ENCODE measurements at places on chromosomes 3 and 15. TPM values are rescaled to one million over a fixed set of nuclear protein-coding genes. Genes with fewer than 3 reads are reported as not detected.

Gene ACTRT3
- total RNA-seq, result 1.6 TPM

Gene DUOXA2
- not detected for total RNA-seq

Gene ZNF774
- total RNA-seq, result 6.1 TPM

- no peak for DNase-seq
Observed at GRCh38 chr3:81620849-81621248, 140.6 kb downstream of the GBE1 start.

DNA sequence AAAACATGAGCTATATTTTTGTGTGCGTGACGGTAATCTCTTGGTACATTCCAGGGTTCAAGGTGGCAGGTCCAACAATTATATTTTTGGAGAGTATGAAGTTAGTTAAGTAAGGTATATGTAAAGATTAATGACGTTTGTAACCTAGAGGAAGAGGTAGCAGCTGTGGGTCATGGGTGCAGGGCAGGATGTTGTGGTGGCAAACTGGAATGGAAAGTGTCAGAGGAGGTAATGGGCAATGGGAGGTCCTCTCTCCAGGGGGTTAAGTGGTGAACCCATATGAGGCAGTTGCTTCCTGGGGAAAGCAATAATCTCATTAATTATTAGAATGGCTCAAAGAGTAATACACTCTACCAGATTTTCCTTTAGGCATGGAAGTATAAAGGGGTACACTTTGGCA, 1.0 kb upstream of the CD200R1L start:
- DNase-seq, result no peak

DNA sequence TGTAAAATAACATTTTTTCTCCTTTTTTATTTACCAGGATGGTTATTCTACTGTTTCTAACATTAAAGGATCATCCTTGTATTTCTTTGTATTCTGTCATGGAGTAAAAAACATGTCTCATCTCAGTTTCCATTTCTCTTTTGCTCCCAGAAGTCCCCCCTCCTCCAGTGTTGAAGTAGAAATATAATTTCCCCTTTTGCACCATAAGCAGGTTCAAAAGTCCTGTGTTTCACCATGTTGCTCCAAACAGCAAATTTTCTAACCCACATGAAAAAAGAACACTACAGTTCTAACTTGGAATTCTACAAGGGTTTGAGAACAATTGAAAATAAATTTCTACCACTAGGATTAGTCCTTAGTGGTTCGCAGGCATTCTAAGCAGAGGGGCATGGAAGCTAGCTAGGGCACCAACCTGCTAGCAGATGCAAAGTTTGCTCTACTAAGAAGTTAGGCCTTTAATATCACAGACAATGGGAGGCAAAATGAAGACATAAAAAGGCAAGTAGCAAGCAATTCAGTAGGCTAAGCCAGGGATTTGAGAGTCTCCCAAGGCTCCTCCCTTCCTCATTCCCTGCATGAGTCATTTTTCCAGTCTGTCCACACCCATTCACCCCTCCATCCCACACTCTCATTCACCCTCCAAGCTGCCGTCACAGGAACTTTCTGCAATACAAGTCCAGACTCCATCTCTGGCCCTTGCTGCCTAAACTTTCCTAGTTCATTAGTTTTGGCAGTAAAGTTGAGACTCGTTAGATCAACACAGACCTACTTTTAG, 2.3 kb upstream of the MBNL1 start:
- peak; percentile 83 for DNase-seq

- DNase-seq, result peak; percentile 90
Observed at GRCh38 chr3:53219895-53220483, 35.8 kb downstream of the TKT start.

DNA sequence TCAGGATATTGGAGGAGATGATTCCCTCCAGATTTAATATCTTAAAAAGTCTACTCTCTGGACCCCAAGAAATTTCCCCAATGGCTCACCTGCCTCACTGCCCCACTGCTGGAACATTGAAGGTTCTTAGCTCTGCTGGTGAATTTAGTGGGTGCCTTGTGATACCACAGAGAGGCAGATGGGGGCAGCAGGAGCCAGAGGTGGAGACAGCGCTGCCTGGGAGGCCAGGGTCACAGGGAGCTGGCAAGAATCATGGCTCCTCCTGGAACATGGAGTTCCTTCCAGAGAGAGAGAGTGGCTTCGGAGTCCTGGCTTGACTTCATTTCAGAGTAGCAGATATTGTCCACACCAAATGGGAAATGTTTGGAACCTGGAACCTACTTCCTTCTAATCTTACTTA, 263.5 kb upstream of the CFAP20DC start:
- DNase-seq, result no peak

Gene CLPX
- total RNA-seq, result 33.4 TPM

GRCh38 chr3:108096532-108097321, 5.9 kb upstream of the CD47 start:
- no peak for DNase-seq

Gene SLC28A2
- total RNA-seq, result not detected

Gene CCR2
- 2.8 TPM for total RNA-seq

Gene CAPN3
- 22.6 TPM for total RNA-seq

DNA sequence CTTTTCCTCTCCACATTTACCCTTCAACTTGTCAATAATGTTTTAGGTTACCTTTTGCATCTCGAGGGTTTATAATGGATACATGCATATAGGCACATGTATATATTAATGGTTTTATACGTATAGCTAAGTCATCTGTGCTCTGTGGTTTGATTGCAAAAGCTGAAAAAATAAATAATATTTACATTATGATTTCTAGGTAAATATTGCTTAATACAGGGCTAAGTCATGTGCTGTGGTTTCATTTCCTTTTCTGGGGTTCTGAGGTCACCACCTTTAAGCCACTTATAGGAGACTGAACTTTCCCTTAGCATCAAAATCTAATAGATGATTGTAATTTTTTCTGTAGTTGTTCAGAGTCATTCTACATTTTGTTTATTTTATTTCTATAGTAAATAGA, 33.1 kb downstream of the LPP start:
- no peak for DNase-seq

Gene CHRNA7
- total RNA-seq, result 3.6 TPM

- peak; percentile 78 for DNase-seq
Observed at GRCh38 chr15:48962662-48963523, 826 bp downstream of the SHC4 start.

- DNase-seq, result peak; percentile 69
Observed at GRCh38 chr15:74768771-74769342, 13.0 kb upstream of the CSK start.

DNA sequence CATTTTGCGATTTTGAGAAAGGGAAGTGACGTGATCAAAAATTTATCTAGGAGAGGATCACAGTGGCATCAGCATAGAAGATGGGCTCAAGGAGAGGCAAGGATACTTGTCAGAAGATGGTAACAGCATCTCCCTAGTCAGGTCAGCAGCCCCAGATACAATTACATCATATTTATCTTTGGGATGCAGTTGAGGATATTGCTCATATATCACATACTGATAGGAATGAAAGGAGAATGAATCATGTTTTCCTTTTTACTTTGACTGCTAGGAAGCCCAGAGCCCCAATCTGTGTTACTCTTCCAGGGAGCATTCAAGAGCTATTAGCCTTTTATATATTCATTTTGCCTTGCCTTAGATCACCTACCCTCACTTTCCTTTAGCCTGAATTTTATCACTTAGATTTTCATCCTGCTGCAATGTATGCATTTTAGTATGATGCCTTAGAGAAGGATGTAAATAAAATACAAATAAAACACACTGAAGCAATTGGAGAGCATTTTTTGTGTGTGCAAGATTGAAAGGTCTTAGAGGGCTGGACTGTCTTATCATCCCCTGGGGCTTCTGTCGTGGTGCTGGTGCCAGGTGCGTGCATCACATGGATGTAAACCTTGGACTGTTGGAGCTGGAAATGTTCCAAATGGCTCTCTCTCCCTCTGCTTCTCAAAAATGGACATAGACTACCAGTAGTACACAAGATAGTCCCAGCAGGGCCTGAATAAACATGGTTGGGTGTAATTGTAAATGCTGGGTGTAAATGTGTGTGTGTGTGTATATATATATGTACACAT, 40.3 kb downstream of the CORO2B start:
- no peak for DNase-seq

DNA sequence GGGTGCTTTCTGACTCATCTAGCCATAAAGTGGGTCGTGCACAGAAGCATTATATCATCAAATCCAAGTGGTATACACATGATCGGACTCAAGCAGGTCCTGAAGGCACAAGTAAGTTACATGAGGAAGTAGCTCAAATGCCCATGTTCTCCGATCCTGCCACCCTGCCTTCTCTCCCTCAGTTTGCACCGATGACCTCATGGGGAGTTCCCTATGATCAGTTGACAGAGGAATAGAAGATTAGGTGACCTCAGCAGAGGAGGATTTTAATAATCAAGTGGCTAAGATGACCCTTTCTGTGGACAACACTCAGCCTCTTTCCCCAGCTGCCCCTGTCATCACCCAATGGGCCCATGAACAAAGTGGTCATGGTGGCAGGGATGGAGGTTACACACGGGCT, 149.5 kb downstream of the TBC1D5 start:
- no peak for DNase-seq

Gene EAF2
- total RNA-seq, result 4.3 TPM

Gene GABRG3
- not detected for total RNA-seq

DNA sequence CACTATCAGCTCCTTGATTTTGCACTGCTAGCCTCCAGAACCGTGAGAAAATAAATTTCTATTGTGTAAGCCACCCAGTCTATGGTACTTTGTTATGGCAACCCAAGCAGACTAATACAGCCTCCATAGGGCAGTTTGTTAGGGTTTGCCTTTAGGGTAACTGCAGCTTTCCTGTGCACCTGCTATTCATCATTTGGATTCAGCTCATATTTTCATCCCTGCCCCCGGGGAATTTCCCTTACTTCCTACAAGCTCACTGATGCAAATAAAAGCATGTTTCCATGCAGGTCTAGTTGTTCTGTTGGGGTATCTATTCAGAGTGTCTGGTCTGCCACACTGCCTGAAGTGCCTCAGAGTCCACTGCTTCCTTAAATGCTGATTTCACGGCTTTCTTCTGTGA, 48.6 kb upstream of the ATOSA start:
- no peak for DNase-seq

DNA sequence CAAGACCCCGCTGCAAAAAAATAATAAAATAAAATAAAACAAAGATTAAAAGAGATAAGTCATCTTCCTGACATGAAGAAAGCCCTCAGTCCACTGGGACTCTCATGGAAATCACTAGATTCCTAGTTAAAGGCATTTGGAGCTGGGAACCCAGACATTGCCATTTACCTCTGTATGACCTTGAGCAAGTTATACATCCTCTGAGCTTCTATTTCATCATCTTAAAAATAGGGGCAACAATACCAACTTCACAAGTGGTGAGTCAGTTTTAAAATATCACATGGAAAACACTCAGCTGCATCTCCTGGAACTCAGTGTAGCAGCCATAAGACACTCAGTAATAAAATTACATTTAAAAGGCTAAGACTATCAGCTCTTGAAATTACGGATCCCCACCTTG, 334.8 kb downstream of the ERC2 start:
- DNase-seq, result no peak

DNA sequence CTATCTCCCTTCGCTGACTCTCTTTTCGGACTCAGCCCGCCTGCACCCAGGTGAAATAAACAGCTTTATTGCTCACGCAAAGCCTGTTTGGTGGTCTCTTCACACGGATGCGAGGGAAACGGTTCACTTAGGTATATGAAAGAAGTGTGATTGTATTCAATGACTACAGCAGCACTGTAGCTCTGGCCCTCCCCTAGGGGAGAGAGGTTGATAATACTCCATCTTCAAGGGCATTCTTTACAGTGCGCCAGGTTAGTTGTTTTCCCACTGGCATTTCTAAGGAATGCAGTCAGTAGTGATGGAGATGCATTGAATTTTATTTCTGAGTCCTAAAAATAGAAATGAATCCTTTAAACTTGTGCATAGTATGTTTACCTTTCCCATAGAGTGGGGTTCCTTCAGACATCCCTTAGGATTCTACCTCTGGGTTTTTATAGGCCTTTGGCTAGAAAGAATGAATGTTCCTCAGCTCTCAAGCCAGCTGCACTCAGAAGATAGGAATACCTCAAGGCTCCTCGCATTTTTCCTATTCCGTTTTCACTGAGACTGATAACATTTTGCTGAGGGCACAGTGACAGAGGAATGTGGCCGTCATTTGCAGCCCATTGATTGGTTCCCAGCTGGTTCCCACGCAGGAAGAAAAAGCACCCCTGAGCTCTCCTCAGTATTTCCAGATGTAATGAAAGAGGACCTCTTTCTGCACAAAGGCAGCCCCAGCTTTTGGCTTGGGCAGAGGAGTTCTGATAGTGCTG, 131.8 kb upstream of the C2CD4B start:
- DNase-seq, result no peak

- no peak for DNase-seq
Observed at GRCh38 chr15:84752700-84753099, 4.3 kb downstream of the ZNF592 start.

Gene ADAMTS9
- total RNA-seq, result 161 TPM

Gene HRG
- total RNA-seq, result not detected

GRCh38 chr15:92438471-92438870, 44.8 kb downstream of the ST8SIA2 start:
- DNase-seq, result no peak

Gene ZNF860
- 1.8 TPM for total RNA-seq

Gene SELENOT
- total RNA-seq, result 93.0 TPM

Gene BTD
- 11.7 TPM for total RNA-seq

Gene ISLR2
- total RNA-seq, result 0.81 TPM

Gene ROPN1
- not detected for total RNA-seq

Gene SCAANT1
- total RNA-seq, result not detected

- DNase-seq, result no peak
Observed at GRCh38 chr3:47228088-47228487, 54.5 kb downstream of the KIF9 start.

Gene ETFA
- 76.0 TPM for total RNA-seq

GRCh38 chr3:117665296-117665695, 955.7 kb downstream of the TUSC7 start:
- no peak for DNase-seq

Gene FMN1
- total RNA-seq, result 18.4 TPM

- DNase-seq, result no peak
Observed at GRCh38 chr3:64104006-64104405, 80.7 kb upstream of the PSMD6 start.

DNA sequence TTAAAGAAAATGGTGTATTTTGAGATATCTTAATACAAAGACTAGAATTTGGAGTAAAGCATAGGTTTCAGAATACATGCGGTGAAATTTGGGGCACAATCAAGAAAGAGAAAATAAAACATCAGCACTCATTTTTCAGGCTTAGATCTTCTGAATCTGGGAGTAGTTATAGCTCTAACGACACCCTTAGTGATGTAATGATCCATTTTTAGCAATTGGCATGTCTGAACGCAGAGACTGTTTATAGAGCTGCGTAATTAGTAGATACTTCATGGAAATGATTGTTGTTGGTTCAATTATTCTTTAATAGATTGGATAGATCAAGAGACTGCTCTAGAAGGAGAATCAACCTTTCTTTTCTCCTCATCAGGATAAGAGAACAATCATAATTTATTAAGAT, 47.5 kb upstream of the SNRK start:
- DNase-seq, result no peak
